ENCODE measurements at places on chromosomes 7 and 10.

DNA sequence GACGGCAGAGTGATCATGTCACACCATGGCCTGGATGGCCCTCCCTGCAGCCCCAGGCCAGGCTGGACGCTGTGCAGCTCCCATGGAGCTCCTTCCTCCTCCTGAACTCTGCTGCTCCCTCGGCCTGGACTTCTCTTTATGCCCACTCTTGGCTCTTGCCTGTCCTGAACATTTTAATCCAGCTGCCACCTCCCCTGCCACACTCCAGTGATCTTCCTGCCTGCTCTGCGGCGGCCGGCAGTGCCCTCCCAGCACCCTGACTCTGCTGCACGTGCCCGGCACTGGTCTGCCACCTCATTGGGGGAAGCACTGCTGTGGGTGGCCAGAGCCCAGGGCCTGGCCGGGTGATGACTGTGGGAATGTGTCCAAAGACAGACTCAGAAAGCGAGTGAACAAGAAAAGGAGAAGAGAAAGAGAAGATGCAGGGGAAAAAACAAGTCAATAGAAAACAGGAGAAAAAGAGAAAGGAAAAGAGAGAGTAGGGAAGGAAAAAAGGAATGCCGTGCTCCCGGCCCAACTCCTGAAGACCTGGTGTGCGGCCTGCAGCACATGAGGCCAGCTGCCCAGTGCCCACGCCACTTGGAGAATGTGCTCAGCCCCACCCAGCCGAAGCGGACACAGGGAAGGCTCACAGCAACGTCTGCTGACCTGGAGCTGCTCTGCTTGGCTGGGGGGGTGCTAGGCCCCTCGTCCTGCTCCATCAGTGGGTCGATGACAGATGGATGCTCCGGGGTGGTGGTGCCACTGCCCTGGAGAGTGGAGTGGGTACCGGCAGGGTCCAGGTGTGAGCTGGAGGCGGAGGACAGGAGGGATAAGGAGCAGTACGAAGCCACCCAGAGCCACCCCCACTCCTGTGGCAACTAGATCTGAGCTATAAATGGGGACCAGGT is 115.9 kb downstream of the DLG5 start:
- no peak for DNase-seq

DNA sequence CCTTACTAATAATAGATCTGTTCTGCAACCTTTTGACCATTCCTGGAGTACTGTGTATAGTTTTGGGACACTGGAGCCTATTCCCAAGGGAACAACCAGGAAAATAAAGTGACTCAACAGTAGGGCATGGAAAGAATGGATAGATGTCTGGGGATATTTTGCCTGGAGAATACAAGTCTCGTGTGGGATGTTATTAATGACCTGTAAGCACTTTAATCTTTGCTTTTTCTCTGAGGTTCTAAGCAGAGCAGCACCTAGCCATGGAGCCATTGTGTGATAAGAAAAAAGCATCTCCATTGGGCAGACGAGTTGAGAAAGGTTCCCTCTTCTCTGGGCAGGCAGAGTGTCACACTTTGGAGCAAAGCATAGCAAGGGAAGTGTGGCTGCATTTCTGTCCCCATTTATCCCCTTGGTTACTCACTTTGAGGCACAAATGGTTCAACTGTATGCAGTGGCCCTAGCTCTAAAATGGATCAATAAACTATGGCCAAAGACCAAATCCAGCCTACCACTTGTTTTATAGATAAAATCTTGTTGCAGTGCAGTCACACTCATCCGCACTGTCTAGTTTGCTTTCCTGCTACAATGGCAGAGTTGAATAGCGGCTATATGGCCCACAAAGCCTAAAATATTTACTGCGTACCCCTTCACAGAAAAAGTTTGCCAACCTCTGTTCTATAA is 21.0 kb upstream of the CCDC71L start:
- no peak for DNase-seq

GRCh38 chr7:4645246-4645645 is 36.8 kb upstream of the FOXK1 start:
- no peak for DNase-seq

- DNase-seq, result no peak
These were observed 90.6 kb upstream of the OIT3 start for GRCh38 chr10:72802763-72803505.

DNA sequence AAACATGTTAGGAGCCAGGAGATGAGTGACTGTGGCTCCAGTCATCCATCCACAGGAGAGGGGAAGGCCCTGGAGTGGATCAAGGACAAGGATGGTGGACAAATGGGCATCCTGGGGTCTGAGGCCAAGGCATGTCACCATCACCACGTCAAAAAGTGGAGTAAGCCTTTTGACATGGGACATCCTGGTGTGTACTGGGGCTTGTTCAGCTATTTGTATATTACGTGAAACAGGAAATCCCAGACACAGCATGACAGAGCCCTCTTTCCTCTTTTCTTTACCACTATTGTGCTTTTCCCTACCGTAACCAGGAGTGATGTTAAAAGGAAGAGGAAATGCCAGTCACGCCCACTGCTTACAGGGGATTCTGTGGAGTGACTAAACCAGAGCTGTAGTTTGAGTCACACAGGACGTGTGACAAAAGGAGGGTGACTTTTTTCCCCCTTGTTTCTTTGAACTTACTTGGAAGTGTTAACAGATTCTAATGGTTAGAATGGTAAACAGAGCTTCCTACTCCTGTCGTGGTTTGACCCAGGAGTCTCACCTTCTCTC is 15.4 kb downstream of the ACSL5 start:
- peak; percentile 12 for DNase-seq
